ENCODE measurements at places on chromosomes 5 and 9. TPM values are rescaled to one million over a fixed set of nuclear protein-coding genes. Genes with fewer than 3 reads are reported as not detected.

DNA sequence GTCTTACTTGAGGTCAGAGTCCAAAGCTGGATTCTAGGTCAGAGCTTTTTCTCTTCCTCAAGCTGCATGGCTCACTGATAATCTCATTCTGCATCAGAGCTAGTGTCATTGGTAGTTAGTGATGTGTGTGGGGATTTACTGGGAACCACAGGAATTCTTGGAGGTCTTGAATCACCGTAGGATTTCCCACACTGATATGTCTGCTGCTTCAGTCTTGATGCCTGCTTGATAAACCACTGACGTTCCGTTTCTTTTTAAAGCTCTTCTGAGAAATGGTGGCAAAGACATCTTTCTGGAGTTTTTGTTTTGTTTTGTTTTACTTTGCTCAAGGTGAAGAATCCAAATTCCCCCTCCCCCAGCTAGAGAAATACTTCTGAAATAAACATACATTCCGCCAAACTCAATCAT, 1.2 kb upstream of the GARIN3 start:
- no peak for DNase-seq

ARHGEF28 gene
- total RNA-seq: 0.41 TPM

GRCh38 chr5:111434800-111435199, 77.5 kb downstream of the STARD4 start:
- DNase-seq: no peak

GRCh38 chr5:35876922-35877321, 20.2 kb downstream of the IL7R start:
- no peak for DNase-seq

- DNase-seq: no peak
Observed at GRCh38 chr9:36213387-36213786, 22.7 kb downstream of the CLTA start.

DNA sequence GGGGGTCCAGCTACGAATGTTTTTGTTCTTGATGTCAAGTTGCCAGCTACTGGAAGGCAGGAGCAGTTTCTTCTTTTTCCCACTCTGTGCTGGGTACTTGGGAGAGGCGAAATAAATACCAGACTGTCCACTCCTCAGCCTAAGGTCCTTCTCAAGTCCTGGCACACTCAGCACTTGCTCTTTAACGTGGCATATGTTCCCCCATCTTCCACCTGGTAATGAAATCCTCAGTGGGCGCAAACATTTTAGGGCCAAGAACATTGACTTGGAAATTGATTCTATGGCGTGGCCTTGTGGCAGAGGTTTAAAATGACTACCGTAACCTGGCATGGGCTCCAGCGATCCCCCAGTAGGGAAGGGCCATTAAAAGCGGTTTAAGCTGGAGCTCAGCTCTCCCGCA, 51.1 kb upstream of the UBTD2 start:
- no peak for DNase-seq

DAB2IP gene
- 24.1 TPM for total RNA-seq

GALNT12 gene
- 11.4 TPM for total RNA-seq

- DNase-seq: no peak
Observed at GRCh38 chr5:68067291-68067690, 148.3 kb upstream of the PIK3R1 start.

DNA sequence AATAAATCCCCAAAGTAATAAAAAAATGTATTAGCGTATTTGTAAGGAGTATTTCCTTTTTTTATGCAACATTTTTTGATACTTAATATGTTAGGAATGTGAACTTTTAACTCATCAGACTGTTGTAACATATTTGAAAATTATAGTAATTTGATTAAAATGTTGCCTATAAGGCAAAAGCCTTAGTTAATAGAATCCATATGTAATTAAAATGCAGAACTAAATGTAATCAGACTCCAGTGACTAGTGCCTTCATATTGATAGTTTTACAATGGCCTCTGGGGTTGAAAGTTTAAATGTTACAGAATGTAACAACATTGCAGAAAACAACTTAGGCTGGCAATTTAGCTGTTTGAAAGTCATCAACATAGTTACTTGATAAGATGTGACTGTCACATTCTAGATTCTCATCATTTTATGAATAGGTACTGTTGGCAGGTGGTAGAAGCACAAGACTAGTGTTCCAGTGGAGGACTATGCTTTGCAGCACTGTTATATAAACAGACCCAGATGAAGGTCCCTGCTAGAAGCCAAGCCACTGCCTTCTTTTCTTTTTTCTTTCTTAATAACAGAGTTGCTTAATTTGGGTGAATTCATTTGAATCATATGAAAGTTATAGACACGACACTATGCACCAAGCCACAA, 382.9 kb downstream of the CCDC171 start:
- no peak for DNase-seq

DNA sequence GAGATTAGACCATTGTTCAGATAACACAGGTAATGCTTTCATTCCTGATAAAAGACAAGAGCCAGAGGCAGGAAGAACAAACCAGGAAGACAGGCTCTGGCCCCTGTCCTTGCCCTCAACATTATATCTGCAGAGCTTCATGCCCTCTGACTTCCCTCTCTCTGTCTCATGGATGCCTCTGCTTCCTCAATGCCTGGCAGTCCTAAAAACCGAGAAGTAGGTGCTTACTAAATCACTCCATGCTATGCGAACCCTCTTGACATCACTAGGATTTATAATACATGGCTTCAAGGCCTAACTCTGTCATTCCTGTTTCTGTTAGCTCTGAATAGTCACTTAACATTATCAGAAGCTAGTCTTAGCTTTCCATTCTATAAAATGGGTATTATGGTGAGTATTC, 117.8 kb downstream of the TLR4 start:
- no peak for DNase-seq

GRCh38 chr9:77523891-77524290, 124.2 kb downstream of the GNA14 start:
- no peak for DNase-seq

TXNDC8 gene
- total RNA-seq: not detected

- peak; percentile 62 for DNase-seq
Observed at GRCh38 chr5:80672140-80672736, 17.5 kb upstream of the DHFR start.

GRCh38 chr9:90365666-90366065, 277.0 kb downstream of the DIRAS2 start:
- no peak for DNase-seq

Measured in H7 (cell line).